Cardiac muscle cell (in vitro differentiated cells and primary cell): ENCODE measurements at places on chromosomes 13 and 19. TPM values are rescaled to one million over a fixed set of nuclear protein-coding genes. Genes with fewer than 3 reads are reported as not detected.

Gene BST2
- polyA plus RNA-seq, result 91.8 and 184 TPM in 2 replicates

Gene ELOF1
- 80.2 and 98.6 TPM in 2 replicates for polyA plus RNA-seq

Gene FAM187B
- not detected in 2 replicates for polyA plus RNA-seq

Gene ZNF134
- polyA plus RNA-seq, result 18.6 and 27.4 TPM in 2 replicates

Gene KLF2
- polyA plus RNA-seq, result 10.9 and 12.1 TPM in 2 replicates

Gene MED29
- polyA plus RNA-seq, result 59.6 and 67.3 TPM in 2 replicates

Gene CGB8
- polyA plus RNA-seq, result not detected in 2 replicates

Gene ZNF470
- 7.5 and 10.0 TPM in 2 replicates for polyA plus RNA-seq

Gene ZNF563
- polyA plus RNA-seq, result 5.0 and 5.7 TPM in 2 replicates

Gene PCDH8
- polyA plus RNA-seq, result 0.07 and 0.84 TPM in 2 replicates

Gene ATP4B
- polyA plus RNA-seq, result 0.29 TPM in 1 of 2 replicates, not detected in the other

Gene SYCN
- not detected in 2 replicates for polyA plus RNA-seq

Gene PRR22
- 1.9 and 9.7 TPM in 2 replicates for polyA plus RNA-seq

Gene IRGC
- polyA plus RNA-seq, result not detected in 2 replicates

Gene CBY2
- 0.35 TPM in 1 of 2 replicates, not detected in the other for polyA plus RNA-seq

Gene AKAP11
- 3.3 and 5.6 TPM in 2 replicates for polyA plus RNA-seq

Gene ADPRHL1
- 77.3 and 78.2 TPM in 2 replicates for polyA plus RNA-seq

Gene ZFP82
- 18.4 and 19.4 TPM in 2 replicates for polyA plus RNA-seq

Gene ZNF547
- polyA plus RNA-seq, result 0.65 and 0.66 TPM in 2 replicates

Gene MIA
- polyA plus RNA-seq, result not detected in 2 replicates

Gene ATXN8OS
- polyA plus RNA-seq, result not detected in 2 replicates

Gene SIGLECL1
- polyA plus RNA-seq, result not detected in 2 replicates

Gene NLRP5
- polyA plus RNA-seq, result not detected in 2 replicates

Gene SPRY2
- 132 and 142 TPM in 2 replicates for polyA plus RNA-seq

Gene ZNF780B
- polyA plus RNA-seq, result 10.3 and 19.2 TPM in 2 replicates

Gene NLRP9
- not detected in 2 replicates for polyA plus RNA-seq

Gene ETV2
- polyA plus RNA-seq, result 3.1 and 4.0 TPM in 2 replicates

Gene ACP7
- not detected in 2 replicates for polyA plus RNA-seq

Gene ZNF440
- 5.7 and 7.0 TPM in 2 replicates for polyA plus RNA-seq

Gene IZUMO2
- not detected in 2 replicates for polyA plus RNA-seq

Gene S1PR2
- polyA plus RNA-seq, result 1.8 and 2.1 TPM in 2 replicates

Gene TGFBR3L
- polyA plus RNA-seq, result 2.6 and 11.8 TPM in 2 replicates

Gene GPR4
- 0.14 TPM in 1 of 2 replicates, not detected in the other for polyA plus RNA-seq

Gene MCF2L
- polyA plus RNA-seq, result 23.7 and 27.6 TPM in 2 replicates

Gene WASF3
- 17.3 and 30.1 TPM in 2 replicates for polyA plus RNA-seq

Gene ZNF606
- 30.0 and 31.2 TPM in 2 replicates for polyA plus RNA-seq

Gene OR7A5
- polyA plus RNA-seq, result not detected in 2 replicates

Gene TMEM150B
- not detected in 2 replicates for polyA plus RNA-seq

Gene ZSWIM4
- polyA plus RNA-seq, result 13.0 and 19.6 TPM in 2 replicates

Gene C1QTNF9B
- 0.72 and 0.97 TPM in 2 replicates for polyA plus RNA-seq

Gene ZNF610
- polyA plus RNA-seq, result 15.7 and 23.7 TPM in 2 replicates

Gene LATS2
- polyA plus RNA-seq, result 4.0 and 4.7 TPM in 2 replicates

Gene INAFM1
- 2.8 and 5.8 TPM in 2 replicates for polyA plus RNA-seq

Gene ZNF560
- 0.50 and 1.5 TPM in 2 replicates for polyA plus RNA-seq

Gene INSR
- 7.0 and 8.6 TPM in 2 replicates for polyA plus RNA-seq

Gene TLE6
- polyA plus RNA-seq, result 42.8 and 45.8 TPM in 2 replicates

Gene IGFL1
- polyA plus RNA-seq, result not detected in 2 replicates

Gene HSD17B14
- 31.7 and 35.1 TPM in 2 replicates for polyA plus RNA-seq

Gene NLRP4
- not detected in 2 replicates for polyA plus RNA-seq

Gene UBE2M
- polyA plus RNA-seq, result 169 and 177 TPM in 2 replicates

Gene STARD13
- polyA plus RNA-seq, result 15.7 and 16.5 TPM in 2 replicates

Gene TRIM13
- 19.1 and 27.6 TPM in 2 replicates for polyA plus RNA-seq

Gene NCAN
- 0.45 TPM in 1 of 2 replicates, not detected in the other for polyA plus RNA-seq

Gene PABPC3
- polyA plus RNA-seq, result 0.06 TPM in 1 of 2 replicates, not detected in the other

Gene PNMA8A
- 38.3 and 46.4 TPM in 2 replicates for polyA plus RNA-seq
